ENCODE measurements at places on chromosomes 1 and 21.

DNA sequence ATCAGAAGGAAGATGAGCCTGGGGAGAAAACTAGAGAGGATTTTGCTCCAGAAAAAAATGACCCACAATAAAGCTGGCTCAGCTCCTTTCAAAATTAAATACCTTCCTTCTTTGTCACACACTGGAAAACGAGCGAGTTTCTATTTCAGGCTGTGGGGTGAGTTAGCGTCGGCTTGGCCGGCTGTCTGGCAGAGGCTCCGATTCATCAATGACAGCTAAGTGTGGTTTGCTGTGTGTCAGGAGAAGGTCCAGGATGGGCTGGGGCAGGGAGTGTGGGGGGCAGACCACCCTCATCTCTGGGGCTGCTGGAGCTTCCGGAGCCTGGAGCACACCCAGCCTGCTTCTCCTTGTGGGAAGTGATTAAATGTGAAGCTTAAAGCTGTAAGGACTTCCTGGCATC is 120.2 kb downstream of the ETS2 start:
- H3K4me3 ChIP-seq, result no peak overlapping the region
- DNase-seq, result no peak
- H3K27ac ChIP-seq, result no peak overlapping the region
- H3K36me3 ChIP-seq, result peaks cover 6% of the 10 kb centered on the region

DNA sequence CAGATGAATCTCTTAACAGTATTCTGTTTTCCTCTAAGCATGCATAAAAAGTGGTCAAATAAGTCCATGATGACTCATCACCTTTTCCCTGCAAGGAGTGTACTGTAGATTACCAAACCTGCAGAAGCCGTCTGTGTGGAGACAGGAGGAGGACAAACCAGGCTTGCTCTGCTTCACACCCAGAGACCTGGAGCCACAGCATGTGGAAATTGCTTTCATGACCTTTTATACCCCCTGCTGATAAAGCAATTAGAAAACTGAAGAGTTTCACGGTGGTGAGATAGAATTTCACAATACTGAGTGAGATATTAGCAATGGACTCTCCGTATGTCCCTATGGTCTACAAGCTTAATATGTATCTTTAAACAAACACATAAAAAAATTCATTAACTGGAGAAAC is 9.4 kb downstream of the CORT start:
- H3K36me3 ChIP-seq, result peaks cover 44% of the 10 kb centered on the region
- H3K27me3 ChIP-seq, result no peaks in the 10 kb centered on the region
- H3K27ac ChIP-seq, result peak overlapping the region; percentile 63
- no peak overlapping the region for H3K4me3 ChIP-seq

DNA sequence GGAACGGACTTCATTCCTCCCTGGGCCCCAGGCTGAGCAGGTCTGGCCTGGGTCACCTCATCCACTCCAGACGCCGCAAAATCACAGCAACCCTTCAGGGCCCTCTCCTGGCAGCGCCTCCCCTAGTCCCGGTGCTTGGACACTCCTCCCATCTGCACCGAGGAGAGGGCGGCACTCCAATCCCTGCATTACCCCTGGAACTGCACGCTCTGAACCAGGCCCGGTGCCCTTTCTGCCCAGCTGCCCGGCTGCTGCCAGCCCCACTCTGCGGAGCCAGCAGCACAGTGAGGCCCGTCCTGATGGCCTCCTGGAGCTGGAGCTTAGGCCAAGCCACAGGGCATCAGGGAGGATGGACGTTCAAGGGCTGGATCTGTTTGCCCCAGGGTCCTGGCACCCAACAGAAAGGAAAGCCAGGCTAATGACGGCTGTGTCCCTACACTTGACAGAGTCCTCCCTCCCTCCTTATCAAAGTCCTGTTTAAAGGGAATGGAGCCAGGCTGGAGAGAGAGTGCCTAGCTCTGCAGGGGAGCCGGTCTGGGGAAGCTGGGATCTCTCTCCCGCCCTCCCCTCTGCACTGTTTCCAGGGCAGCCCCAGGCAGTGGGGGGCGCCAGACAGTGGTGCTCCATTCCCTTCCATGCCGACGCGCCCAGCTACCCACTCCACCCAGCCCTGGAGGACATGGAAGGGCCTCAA is 12.7 kb downstream of the COL6A2 start:
- no peak overlapping the region for H3K4me3 ChIP-seq
- H3K27ac ChIP-seq, result no peak overlapping the region
- DNase-seq, result peak; percentile 25
- peaks cover 62% of the 10 kb centered on the region for H3K36me3 ChIP-seq
- peaks cover 12% of the 10 kb centered on the region for H3K4me1 ChIP-seq

- no peak overlapping the region for H3K27ac ChIP-seq
- DNase-seq, result no peak
Measured at GRCh38 chr1:183328371-183328770, 89.8 kb downstream of the NMNAT2 start.

DNA sequence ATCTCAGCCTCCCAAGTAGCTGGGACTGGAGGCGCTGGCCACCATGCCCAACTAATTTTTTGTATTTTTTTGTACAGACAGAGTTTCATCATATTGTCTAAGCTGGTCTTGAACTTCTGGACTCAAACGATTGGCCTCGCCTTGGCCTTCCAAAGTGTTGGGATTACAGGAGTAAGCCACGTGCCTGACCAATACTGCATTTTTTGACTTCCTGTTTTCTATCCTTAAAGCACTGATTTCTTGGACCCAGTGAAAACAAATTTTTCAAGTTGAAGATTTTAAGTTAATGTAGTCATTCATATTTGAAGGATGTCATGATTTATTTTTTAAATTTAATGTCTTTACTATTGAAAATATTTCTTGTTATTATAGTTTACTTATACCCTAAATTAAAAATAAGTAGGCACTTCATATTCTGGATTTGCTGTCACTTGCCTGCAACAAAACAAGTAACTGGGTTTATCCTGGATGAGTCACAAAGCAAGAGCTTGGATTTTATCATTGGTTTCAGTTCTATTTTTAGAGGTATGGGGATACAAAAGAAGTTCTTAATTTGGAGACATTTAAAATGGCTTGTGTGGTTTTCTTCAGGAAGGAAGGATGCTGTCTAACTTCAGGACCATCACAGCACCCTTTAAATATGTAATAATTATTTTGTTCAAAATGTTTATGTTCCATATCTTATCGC is 2.2 kb upstream of the VPS45 start:
- H3K4me3 ChIP-seq, result no peak overlapping the region
- no peak for DNase-seq
- H3K27ac ChIP-seq, result no peak overlapping the region
- H3K36me3 ChIP-seq, result peaks cover 13% of the 10 kb centered on the region
- H3K4me1 ChIP-seq, result peaks cover 20% of the 10 kb centered on the region

- H3K4me3 ChIP-seq, result no peak overlapping the region
- H3K4me1 ChIP-seq, result peaks cover 12% of the 10 kb centered on the region
- no peaks in the 10 kb centered on the region for H3K27me3 ChIP-seq
Measured at GRCh38 chr1:198917226-198917625, 278.4 kb downstream of the PTPRC start.

DNA sequence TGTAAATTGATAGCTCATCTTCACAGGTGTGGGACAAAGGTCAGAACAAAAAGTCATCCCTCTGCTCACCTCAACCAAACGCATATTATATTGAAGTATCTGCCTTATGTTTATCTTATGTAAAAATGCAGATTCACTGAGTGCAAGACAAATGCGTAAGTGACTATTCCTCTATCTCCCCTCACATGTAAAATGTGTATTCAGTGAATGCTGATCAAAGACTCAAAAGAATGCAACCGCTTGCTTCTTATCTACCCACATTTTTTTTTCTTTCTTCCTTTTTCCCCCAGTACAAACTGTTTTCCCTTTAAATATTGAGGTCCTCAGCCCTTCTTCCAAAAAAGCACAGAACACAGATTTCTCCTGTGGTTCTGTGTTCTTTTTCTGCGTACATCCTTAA is 1882.9 kb downstream of the NCAM2 start:
- peak overlapping the region; percentile 78 for H3K27ac ChIP-seq
- no peak for DNase-seq
- 0 out of 2 replicates have a peak, but pooled peaks cover 3% of the 10 kb centered on the region for H3K36me3 ChIP-seq
- no peak overlapping the region for H3K4me3 ChIP-seq

GRCh38 chr1:53678938-53679825 is 59.8 kb downstream of the GLIS1 start:
- H3K36me3 ChIP-seq, result no peaks in the 10 kb centered on the region
- DNase-seq, result no peak
- peaks cover 3% of the 10 kb centered on the region for H3K27me3 ChIP-seq
- H3K27ac ChIP-seq, result no peak overlapping the region
- H3K4me1 ChIP-seq, result peaks cover 13% of the 10 kb centered on the region

GRCh38 chr1:162316187-162316586 is 60.5 kb downstream of the SPATA46 start:
- H3K36me3 ChIP-seq, result peaks cover 5% of the 10 kb centered on the region
- no peak overlapping the region for H3K27ac ChIP-seq
- no peaks in the 10 kb centered on the region for H3K27me3 ChIP-seq
- H3K4me1 ChIP-seq, result peaks cover 8% of the 10 kb centered on the region
- H3K4me3 ChIP-seq, result no peak overlapping the region

- H3K4me1 ChIP-seq, result peaks cover 27% of the 10 kb centered on the region
- no peak overlapping the region for H3K27ac ChIP-seq
- H3K4me3 ChIP-seq, result no peak overlapping the region
Measured at GRCh38 chr1:43773821-43774220, 66.5 kb downstream of the ST3GAL3 start.

- 0 out of 2 replicates have a peak overlapping the region, but pooled peaks have one; percentile 16 for H3K4me3 ChIP-seq
- peak overlapping the region; percentile 97 for H3K27ac ChIP-seq
- H3K4me1 ChIP-seq, result peaks cover 50% of the 10 kb centered on the region
- H3K27me3 ChIP-seq, result no peaks in the 10 kb centered on the region
Measured at GRCh38 chr1:221366495-221367110, 375.3 kb downstream of the DUSP10 start.

GRCh38 chr1:83954166-83954823 is 44.6 kb downstream of the TTLL7 start:
- DNase-seq, result no peak
- no peak overlapping the region for H3K27ac ChIP-seq

DNA sequence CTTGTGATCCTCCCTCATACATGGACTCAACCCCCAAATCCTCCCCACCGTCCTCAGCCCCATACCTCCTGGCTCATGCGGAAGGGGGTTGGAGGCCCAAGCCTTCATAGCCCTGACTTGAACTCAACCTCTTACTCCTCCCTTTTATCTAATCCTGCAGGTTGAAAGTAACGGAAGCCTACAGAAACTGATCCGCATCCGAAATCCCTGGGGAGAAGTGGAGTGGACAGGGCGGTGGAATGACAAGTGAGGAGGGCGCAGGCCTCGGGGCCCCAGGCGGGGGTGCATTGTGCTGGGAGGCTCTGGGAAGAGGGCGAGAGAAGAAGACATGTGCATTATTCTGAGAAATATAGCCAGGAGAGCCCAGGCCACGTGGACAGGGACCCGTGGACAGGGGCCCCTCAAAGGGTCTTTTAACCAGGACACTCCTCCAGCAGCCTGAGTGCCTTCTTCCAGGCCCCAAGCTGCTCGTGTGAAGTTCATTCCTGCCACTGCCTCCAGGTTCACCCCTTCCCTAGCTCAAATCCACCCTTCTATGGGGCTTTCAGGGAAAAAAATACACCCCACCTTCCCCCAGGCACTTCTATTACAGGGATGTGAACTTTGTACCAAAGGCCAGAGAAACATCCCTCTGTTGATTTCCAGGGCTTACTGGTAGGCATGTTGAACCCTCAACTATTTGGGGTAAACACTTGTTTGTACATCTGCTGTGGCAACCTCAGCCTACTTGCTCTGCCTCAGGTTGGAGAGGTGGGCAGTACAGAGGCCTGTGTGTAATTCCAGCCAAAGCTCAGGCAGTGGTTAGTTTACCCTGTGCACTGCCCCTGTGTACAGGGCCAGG is 38.6 kb downstream of the CAPN2 start:
- H3K4me3 ChIP-seq, result no peak overlapping the region
- no peak overlapping the region for H3K27ac ChIP-seq
- peaks cover 30% of the 10 kb centered on the region for H3K27me3 ChIP-seq
- H3K36me3 ChIP-seq, result peaks cover 3% of the 10 kb centered on the region

DNA sequence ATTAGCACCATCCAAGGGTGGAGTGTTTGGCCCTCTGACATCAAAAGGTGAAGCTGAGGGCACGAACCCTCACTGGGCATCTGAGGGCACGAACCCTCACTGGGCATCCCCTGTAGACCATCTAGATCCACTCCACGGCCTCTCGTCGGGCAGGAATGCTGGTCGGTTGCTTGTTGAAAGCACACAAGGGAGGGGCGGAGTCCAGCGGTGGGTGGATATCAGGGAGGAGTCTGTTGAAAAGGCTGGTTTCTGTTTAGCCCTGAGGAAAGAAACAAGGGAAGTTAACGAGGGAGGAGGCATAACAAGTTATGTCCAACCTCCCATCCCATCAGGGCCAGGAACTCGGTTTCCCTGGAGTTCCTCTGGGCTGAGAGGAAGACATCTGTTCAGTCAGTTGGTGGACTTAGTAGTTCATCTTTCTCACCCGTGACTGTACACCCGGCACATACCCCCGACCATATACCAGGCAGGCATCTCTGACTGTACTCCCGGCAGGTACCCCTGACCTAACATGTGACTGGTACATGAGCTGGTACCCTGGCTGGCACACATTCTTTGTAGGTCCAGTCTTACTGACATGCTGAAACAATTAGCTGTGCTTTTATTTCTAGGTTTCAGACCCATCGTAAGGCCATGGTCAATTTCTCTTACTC is 32.1 kb upstream of the PDE9A start:
- H3K27me3 ChIP-seq, result peaks cover 7% of the 10 kb centered on the region
- H3K36me3 ChIP-seq, result no peaks in the 10 kb centered on the region
- peaks cover 17% of the 10 kb centered on the region for H3K4me1 ChIP-seq
- no peak overlapping the region for H3K27ac ChIP-seq
- DNase-seq, result peak; percentile 52
- H3K4me3 ChIP-seq, result no peak overlapping the region

DNA sequence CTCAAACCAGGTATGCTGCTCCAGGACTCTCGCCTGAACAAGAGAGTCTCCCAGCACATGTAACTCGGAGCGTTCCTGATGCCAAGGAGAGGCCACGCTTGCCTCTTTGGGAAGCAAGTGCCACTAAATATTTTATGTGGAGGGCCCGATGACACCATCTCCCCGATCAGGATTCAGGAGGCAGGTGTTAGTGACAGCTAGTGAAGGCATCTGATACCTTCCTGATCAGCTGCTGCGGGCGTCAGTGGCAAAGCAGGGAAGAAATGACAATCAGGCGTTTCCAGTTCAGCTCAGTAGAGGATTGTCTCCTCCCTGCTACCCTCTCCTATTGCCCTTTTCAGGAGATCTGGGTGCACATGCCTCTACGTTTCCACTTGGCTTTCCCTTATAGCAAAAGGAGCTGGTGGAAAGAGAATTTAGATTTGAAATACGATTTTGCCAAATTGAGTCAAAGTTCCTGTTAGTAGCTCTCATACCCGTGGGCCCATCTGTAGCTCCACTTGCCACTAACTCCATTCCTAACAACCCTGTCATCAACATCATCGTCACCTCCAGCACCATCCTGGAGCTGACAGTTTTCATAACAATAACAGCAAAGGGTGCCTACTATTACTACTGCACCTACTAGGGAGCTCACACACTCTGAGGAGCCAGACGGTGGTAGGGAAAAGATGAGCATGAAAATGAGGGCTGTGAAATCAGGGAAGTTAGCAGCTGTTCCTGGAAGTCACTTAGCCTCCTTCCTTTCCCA is 21.6 kb downstream of the PLXNA2 start:
- no peak overlapping the region for H3K4me3 ChIP-seq
- DNase-seq, result no peak
- no peaks in the 10 kb centered on the region for H3K36me3 ChIP-seq
- no peak overlapping the region for H3K27ac ChIP-seq

GRCh38 chr1:47483651-47484050 is 45.8 kb downstream of the FOXD2 start:
- H3K27ac ChIP-seq, result no peak overlapping the region
- H3K4me1 ChIP-seq, result no peaks in the 10 kb centered on the region
- peaks cover 6% of the 10 kb centered on the region for H3K27me3 ChIP-seq
- no peak overlapping the region for H3K4me3 ChIP-seq
- DNase-seq, result no peak
